ENCODE measurements at places on chromosomes 16 and 17.
A peak's percentile ranks its signal among the peaks of the same experiment; 100 is the strongest.

DNA sequence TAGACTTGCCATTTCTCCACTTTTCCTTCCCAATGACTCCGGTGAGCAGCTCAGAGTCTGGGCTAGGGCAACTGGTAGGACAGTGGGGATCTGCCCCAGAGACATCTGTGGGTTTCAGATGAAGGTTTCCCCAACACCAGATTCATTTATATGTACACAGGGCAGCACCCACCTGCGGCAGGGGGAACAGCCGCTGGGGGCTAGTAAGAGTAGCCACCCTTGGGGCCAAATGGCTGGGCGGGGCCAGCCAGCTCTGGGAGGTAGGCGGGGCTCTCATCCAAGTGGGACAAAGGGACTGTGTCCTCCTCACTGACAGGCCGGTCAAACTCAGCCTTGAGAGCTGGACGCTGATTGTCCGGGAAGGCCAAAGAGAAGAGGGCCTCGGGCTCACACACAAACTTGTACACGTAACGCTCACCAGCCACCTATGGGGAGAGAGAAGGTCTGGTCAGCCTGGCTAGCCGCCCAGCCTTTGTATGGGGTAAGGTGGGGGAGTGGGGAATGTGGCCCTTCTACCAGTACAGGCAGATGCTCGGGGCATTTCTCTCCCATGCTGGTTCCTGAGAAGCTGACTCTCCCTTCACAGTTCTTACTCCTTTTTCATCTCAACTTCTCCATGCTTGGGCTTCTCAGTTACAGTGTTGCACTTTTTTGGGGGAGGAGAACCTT, 17.7 kb downstream of the ETV4 start:
- no peak for DNase-seq

GRCh38 chr16:86513471-86514277, 3.3 kb downstream of the FOXF1 start:
- DNase-seq = no peak

DNA sequence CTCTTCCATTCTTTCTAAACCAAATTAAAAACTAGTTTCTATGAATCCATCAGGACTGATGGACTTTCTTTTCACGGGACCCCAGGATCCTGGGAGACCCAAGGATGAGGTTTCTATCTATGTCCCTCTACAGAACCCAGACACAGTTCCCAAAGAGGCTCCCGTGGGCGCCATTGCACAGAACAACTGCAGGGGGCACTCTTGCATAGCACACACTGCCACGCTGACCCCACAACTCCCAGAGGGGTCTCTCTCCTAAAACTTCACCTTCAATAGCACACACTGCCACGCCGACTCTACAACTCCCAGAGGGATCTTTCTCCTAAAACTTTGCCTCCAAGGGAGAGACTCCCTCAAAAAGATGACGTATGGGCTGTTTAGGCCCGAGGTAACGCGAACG, 9.0 kb downstream of the ABR start:
- no peak for DNase-seq

GRCh38 chr17:79977708-79978547, 57.7 kb downstream of the TBC1D16 start:
- DNase-seq = no peak

- DNase-seq = peak; percentile 74
Observed at GRCh38 chr17:78176548-78177025, 8.2 kb downstream of the SYNGR2 start.

DNA sequence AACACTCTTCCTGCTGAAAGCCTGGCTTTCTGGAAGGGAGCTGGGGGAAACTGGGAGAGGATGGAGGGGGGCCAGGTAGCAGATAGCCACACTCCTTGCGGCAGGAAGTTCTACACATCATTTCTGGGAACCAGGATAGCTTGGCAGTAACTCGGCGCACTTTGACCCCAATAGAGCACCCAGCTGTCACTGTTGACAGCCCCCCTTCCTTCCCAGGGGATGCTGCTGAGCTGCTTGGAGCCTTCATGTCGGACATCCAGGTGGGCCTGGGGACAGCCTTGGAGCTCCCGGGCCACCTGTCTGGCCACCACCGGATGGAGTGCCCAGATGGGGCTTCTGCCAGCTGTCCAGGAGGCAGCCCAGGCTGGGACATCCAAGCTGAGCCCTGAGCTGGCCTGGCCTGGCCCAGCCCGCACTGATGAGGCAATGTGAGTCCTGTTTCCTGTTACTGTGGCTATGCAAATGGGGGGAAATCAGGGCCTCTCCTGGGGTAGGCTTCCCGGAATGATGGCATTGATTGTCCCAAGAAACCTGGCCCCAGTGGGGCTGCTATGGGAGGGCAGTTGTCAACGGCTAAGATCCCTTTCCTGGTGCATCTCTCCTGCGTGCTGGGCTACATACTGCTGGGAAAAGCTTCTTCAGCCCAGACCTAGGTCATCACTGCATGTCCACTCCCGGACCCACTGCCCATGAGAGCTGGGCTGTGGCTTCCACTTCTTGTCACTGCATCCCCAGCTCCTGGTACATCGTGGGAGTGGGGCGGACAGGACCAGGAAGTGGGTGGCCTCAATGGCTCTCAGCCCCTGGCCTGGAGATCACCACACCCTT, 50.0 kb downstream of the SOCS1 start:
- DNase-seq = no peak

DNA sequence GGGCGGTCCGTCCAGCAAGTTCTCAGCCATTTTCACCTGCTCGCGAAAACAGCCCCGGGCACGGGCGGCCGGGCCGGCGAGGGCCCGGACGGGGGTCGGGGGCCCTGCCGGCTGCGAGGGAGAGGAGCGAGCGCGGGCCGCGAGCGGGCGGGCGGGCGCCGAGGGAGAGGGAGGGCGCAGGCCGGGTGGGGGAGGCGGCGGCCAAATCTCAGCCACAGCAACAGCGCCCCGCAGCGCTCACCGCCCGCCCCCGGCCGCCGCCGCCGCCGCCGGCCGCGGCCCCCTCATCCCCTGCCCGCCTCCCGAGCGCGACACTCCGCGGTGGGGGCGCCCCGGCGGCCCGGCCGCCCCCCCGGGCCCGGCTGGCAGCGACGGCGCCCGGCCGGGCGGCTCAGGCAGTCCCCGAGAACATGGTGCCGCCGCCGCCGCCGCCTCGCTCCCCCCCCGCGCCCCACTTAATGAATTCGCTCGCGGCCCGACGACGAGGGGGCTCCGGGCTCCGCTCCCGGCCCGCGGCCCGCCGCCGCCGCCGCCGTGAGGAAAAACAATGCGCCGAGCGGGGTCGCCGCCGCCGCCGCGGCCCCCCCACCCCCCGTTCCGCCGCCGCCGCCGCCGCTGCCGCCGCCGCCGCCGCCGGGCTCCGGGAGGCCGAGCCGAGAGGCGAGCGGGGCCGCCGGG, 487 bp downstream of the CREBBP start:
- DNase-seq = peak; percentile 44

GRCh38 chr17:8925808-8926207, 39.7 kb downstream of the PIK3R5 start:
- no peak for DNase-seq

GRCh38 chr17:36691606-36692005, 90.2 kb downstream of the MRM1 start:
- no peak for DNase-seq

GRCh38 chr17:43736389-43736788, 22.2 kb downstream of the SOST start:
- no peak for DNase-seq

GRCh38 chr17:41002814-41003213, 3.1 kb upstream of the KRTAP3-2 start:
- no peak for DNase-seq

GRCh38 chr16:25390761-25391160, 133.1 kb upstream of the ZKSCAN2 start:
- DNase-seq = no peak

DNA sequence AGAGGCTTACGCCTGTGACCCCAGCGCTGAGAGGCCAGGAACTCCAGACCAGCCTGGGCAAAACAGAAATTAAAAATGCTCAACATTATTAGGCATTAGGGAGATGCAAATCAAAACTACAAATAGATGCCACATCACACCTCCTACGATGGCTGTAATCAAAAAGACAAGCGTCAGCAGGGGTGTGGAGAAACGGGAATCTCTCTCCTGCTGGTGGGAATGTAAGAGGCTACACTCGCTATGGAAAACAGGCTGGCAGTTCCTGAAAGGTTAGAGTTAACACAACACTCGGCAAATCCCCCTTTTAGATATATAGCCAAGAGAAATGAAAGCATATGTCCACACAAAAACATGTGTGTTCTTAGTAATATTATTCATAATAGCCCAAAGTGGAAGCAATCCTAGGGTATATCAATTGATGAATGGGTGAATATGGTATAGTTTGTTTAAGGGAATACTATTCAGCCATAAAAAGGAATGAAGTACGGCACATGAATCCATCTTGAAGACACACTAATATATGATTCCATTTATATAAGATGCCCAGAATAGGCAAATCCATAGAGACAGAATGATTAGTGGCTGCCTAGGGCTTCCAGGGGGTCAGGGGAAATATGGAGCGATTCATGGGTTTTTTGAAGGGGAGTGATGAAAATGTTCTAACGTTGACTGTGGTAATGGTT, 1.8 kb upstream of the NPRL3 start:
- no peak for DNase-seq

- no peak for DNase-seq
Observed at GRCh38 chr16:67301080-67301782, 21.9 kb downstream of the PLEKHG4 start.

DNA sequence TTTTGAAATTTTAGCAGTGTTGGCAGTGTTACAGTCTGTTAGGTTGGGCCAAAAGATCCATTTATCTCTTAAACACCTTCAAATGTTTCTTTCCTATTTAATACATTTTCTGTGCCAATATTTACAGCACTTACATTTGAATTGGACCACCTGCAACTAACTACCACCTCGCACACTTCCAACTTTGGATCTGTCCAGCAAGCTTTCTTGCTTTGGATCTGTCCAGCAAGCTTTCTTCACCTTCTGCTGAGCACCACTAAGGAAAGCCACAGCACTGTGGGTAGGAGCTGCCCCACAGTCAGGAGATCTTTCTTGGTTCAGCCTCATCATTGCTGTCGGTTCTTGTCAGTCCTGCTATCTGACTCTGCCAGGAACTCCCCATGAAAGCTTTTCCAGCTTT, 129.3 kb downstream of the PHKB start:
- no peak for DNase-seq

DNA sequence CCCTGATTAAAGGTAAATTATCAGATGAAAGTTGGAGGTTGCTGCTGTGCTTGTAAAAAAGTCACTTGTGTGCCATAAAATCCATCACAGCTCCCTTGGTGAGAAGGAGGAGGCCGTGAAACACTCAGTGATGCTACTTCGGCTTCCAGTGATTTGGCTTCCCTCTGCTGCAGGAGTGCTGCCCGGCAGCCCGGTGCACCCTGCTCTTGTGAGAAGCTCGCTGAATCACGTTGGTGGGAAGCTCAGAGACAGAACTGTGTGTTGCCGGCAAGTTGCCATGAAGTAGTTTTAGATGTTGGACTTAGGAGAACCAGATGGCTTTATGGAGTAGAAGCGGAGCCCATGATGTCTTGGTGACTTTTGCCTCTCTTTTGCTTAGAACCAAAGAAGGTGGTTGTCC, 33.3 kb downstream of the MSI2 start:
- no peak for DNase-seq

- no peak for DNase-seq
Observed at GRCh38 chr16:73287859-73288405, 240.0 kb upstream of the ZFHX3 start.

DNA sequence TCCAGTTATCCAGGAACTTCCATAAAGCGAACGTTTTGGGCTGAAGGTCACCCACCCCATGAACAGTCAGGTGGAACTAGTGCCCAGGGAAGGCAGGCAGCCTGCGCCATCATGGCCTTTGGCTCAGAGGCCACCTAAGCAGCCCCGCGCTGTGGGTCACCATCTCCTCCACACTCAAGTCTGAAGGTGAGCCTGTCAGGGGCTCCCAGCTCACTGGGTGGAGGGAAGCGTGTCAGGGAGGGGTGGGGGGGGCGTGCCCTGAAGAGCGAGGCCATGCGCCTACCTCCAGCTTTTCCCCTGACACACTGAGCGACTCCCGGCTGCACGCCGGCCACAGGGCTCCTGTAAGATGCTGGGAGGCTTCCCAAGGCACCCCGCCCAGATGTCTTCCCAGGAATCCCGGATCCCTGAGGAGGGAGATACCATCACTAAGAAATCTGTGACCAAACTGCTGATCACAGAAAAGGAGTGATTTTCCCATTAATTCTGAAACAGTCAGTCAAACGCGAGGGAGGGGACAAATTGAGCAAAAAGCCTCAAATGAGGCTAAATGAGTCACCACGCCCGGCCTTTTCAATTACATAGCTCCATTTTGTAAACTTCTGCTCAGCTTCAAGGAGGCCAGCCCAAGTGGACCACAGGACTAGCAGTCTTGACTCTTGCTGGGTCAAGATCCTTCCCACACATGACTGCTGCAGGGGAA, 26.5 kb upstream of the SLC25A19 start:
- DNase-seq = no peak

DNA sequence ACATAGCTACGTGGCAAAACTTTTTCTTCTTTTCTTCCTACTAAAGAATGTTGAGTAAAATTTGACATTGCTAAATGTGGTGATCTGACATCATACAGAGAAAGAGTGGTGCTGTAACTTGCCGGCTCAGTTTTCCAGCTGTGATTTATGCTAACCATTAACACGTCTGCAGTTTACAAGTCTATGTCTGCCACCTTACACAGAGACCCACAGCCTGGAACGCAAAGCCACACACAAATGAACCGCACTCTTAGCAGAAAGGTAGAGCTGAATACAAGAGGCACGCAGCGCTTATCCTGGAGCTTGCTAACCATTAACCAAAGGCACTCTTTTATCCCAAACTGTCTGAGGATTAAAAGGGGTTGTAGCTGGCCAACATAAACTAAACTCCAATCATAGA, 31.9 kb downstream of the CACNG1 start:
- no peak for DNase-seq

- no peak for DNase-seq
Observed at GRCh38 chr16:55292491-55292890, 31.5 kb upstream of the IRX6 start.

DNA sequence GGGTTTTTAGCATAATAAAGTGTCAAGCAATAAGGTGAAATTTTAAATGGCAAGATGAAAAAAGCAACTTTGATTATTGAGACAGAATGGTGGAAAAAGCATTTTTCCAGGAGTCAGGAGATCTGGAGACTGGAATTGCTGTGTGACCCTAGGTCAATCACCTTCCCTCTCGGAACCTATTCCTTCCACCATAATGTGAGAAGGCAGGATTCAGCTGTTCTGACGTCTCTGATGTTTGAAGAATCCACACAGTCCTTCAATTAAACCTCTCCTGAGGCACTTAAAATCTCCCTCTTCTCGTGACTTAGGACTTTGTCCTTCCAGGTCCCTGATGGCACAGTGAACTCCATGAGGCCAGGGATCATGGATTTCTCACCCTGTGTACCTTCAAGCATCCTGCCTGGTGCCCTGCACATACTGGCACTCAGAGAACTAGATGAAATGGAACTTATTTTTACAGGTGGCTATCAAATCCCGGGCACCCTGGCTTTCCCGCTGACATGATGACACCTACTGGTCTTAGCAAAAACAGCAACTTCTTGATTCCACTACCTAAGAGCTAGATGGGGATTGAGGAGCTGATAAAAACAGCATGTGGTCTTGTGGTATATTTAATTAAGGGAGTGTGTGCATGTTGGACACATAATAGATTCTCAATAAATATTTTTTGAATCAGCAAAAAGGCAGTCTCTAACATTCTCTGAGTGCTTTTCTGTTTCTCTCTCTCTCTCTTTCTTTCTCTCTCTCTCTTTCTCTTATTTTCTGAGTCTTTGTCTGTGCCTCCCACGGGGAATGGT, 2.3 kb upstream of the CCDC182 start:
- no peak for DNase-seq

- no peak for DNase-seq
Observed at GRCh38 chr16:69318177-69318910, 7.2 kb downstream of the VPS4A start.

Data from progenitor cell of endocrine pancreas (in vitro differentiated cells).